Nephron progenitor cell (in vitro differentiated cells): ENCODE measurements at places on chromosomes 12 and 14.

- H3K4me3 ChIP-seq: no peak overlapping the region
- no peak overlapping the region for H3K27ac ChIP-seq
- peaks cover 3% of the 10 kb centered on the region for H3K27me3 ChIP-seq
- H3K4me1 ChIP-seq: peaks cover 50% of the 10 kb centered on the region
- no peak for DNase-seq
- H3K36me3 ChIP-seq: no peaks in the 10 kb centered on the region
Measured at GRCh38 chr12:53105712-53106439, 2.6 kb downstream of the SOAT2 start.

- H3K27me3 ChIP-seq: no peaks in the 10 kb centered on the region
- H3K4me1 ChIP-seq: peaks cover 65% of the 10 kb centered on the region
- H3K36me3 ChIP-seq: peaks cover 5% of the 10 kb centered on the region
Measured at GRCh38 chr12:64678248-64678647, 68.0 kb downstream of the RASSF3 start.

DNA sequence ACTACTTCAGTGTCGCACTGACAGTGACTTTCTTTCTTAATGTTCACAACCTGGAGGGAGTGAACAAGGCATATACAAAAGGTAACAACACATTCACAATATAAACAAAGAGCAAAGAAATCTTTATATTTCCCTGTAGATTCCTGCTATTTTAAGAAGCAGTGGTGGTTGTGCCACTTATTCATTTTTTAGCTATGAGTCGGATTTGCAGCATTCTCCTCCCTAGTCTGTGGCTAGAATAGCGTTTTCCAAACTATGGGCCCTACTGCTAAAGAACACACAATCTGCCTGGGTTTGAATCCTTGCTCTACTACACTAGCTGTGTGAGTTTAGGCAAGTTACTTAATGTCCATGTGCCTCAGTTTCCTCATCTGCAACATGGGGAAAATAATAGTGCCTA lies 18.6 kb upstream of the MDM1 start:
- no peak overlapping the region for H3K27ac ChIP-seq
- peaks cover 9% of the 10 kb centered on the region for H3K27me3 ChIP-seq
- H3K4me3 ChIP-seq: no peak overlapping the region
- no peaks in the 10 kb centered on the region for H3K36me3 ChIP-seq
- DNase-seq: no peak

GRCh38 chr12:67649570-67650387 lies 1.2 kb downstream of the DYRK2 start:
- H3K4me3 ChIP-seq: peak overlapping the region; percentile 97
- H3K27me3 ChIP-seq: no peaks in the 10 kb centered on the region
- DNase-seq: peak; percentile 54
- peaks cover 64% of the 10 kb centered on the region for H3K4me1 ChIP-seq
- H3K36me3 ChIP-seq: peaks cover 41% of the 10 kb centered on the region

DNA sequence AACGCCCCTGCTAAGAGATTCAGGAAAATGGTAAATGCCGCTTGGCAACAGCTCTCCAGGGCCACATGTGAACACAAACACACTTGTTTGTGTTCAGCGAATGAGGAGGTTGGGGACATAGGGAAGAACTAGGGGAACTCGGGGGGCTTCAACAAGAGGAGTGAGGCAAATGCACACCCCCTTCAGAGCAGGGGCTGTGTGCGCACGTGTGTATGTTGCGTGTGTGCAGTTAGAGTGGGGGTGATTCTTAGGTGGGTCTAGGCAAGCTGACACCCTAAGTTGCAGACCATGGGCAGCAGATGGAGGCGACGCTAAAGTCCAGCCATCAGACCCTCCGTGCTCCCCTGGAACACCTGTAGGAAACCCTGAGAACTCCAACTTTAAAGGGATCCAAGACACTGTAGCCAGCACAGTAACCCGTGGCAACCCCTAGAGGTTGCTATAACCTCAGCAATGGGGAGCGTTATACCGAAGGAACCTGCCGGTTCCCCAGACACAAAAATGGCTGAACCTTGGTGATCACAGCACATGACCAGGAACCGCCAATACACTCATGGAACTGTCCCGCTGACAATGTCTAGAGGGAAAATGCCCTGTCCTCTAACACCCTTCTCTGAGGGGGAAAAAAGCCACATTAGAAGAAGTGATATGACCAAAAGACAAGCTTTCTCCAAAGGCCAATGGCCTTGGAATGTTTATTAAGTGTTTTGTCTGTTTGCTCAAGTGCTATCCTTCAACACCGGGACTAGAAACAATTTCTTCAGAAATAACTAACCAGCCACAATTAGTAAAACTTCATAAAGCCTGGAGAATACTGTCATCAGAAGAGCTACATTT lies 86.5 kb upstream of the CEP83 start:
- peaks cover 45% of the 10 kb centered on the region for H3K36me3 ChIP-seq
- no peak overlapping the region for H3K4me3 ChIP-seq
- peak; percentile 40 for DNase-seq
